ENCODE measurements at places on chromosomes 6 and 20.

- no peak for DNase-seq
These were observed 60.0 kb downstream of the DNAH8 start for GRCh38 chr6:38774929-38775707.

DNA sequence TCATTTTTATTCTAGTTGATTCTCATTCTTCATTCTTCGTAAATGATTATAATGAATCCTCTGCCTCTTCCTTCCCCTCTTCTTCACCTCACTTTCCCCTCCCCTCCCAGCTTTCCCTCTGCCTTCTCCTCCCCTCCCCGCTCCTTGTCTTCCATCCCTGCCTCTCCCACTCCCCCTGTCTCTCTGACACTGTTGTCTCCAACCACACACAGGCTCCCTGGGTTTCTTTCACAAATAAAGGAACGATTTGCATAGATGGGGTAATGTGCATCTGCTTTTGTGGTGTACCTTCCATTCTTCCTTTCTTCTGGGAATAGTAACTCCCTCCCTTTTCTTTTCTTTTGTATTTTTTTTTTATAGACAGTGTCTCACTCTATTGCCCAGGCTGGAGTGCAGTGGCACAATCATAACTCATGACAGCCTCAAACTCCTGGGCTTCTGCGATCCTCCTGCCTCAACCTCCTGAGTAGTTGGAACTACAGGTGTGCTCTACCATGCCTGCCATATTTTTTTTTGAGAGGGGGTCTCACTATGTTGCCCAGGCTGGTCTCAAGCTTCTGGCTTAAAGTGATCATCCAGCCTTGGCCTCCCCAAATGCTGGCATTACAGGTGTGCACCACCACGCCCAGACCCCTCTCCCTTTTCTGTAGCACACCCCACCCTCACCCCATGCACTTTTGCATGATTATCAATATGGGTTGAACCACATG is 318.6 kb downstream of the PRKN start:
- DNase-seq = no peak

GRCh38 chr20:61731363-61732181 is 334.1 kb downstream of the TAF4 start:
- no peak for DNase-seq

GRCh38 chr6:153625089-153625488 is 414.0 kb upstream of the OPRM1 start:
- no peak for DNase-seq

DNA sequence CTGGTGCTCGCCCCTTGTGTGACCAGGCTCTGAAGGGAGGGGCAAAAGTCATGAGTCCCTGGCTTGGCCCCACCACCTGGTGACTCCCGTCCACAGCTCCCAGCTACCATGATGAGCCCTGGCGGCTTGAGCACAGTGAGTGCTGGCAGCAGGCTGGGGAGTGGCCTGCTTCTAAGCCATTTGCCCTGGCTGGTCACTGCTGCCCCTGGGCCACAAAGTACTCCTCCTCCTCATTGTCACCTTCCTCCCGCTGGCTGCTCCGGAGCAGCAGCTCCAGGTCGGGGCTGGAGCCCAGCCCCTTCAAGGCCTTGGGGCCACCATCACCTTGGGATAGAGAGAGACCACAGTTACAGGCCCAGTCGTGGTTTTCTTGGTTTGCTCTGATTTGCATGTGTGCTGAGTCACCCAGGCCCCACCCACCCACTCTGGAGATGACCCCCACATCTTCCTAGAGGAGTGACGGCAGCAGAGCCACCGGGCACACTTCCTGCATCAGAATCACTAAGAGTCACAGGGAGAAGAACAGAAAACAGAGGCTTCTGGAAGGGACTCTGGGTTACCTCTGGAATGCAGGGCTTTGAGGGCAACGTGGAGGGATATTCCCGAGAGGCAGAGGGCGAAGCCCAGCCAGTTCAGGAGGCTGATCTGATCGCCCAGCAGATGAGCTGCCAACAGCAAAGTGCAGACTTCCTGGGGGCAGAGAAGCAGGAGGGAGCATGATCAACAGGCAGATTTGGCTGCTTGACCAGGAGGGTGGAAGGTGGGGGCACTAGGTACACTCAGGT is 42.1 kb upstream of the CDH22 start:
- no peak for DNase-seq

- DNase-seq = no peak
These were observed 3.1 kb downstream of the GMDS start for GRCh38 chr6:2242311-2242710.

GRCh38 chr6:12952318-12952717 is 235.8 kb downstream of the PHACTR1 start:
- DNase-seq = no peak

GRCh38 chr20:1144401-1145172 is 26.2 kb downstream of the PSMF1 start:
- DNase-seq = no peak

- no peak for DNase-seq
These were observed 90.3 kb downstream of the ASXL1 start for GRCh38 chr20:32448306-32449056.

DNA sequence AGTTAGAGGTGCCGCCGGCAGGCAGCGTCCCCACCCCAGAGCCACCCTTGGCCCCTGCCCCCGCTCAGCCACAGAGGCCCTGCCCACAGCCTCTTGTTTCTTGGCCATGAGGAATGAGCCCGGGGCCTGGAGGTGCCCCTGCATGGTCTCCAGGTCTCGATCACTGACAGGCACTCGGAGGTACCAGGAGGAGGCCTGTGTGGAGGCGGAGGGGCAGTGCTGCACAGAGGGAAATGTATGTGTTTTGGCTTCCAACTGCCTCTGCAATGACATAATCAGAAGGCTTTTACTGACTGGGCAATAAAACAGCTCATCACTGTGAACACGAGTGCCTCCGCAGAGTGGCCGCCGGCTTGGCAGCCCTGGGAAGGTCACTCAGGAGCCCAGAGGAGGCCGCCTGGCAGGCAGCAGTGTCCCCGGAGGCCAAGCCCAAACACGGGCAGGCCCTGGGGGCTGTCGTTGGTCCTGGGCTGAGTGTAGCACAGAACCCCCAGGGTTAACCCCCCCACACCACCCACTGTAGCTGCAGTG is 61.1 kb upstream of the GATA5 start:
- no peak for DNase-seq

- DNase-seq = no peak
These were observed 18.2 kb downstream of the FERMT1 start for GRCh38 chr20:6104493-6105188.

- no peak for DNase-seq
These were observed 14.6 kb downstream of the TLDC2 start for GRCh38 chr20:36890586-36890985.

Data from CD4-positive, alpha-beta T cell treated with Interleukin-6 at 100 ng/mL for 8 hours (primary cell).